ENCODE measurements at places on chromosomes 4 and X.

GRCh38 chr4:180333162-180333561 lies 1910.0 kb upstream of the TENM3 start:
- DNase-seq = no peak

- no peak for DNase-seq
Observed at GRCh38 chr4:25694466-25694865, 38.8 kb downstream of the SLC34A2 start.

GRCh38 chrX:19595043-19595677 lies 79.9 kb upstream of the MAP3K15 start:
- DNase-seq = no peak

DNA sequence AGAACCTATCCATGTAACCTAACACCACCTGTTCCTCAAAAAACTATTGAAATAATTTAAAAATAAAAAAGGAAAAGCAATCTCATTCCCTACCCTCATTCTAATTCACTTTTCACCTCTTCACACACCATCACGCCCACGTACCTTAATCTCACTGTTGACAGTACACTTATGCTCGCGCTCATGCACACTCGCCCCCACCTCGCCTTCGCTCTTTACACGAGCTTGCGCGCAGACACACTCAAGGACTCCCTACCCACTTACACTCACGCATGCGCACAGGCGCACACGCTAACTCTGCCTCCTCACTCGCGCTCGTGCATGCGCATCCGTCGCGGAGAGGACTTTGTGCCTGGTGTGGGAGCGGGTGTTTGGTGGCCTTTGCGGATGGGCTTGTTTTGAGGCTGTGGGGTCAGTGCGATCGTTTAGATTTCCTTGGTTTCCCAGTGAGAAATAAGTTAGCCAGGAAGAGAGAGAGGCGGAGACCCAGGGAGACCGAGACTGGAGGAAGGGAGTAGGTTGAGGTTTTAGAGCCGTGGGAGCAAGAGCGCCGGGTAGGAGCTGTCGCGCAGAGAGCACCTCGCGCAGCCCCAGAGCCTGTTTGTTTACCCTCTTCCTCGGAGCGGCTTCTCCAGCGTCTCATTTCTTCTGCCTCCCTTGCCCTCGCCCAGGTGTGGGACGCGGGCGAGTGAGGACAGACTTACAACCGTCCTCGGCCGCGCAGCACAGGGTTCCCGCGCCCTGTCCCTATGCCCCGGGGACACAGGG lies 8.1 kb upstream of the GSX2 start:
- peak; percentile 71 for DNase-seq

DNA sequence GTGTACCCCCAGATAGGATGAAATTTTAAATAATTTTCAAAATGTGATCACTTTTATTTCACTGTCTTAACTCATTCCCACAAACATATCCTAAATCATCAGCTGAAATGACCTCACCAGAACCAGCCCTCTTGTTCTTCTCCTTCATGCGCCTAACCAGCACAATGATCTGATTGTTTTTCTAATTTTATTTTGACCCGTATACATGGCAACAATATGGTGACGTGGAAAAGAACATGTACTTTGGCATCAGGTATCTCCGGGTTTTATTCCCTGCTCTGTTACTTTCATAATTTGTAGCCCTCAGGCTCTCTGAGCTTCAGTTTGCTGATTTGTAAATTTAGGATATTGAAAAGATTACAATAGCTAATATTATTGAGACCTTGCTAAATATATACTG lies 562.4 kb upstream of the ZFP42 start:
- no peak for DNase-seq

DNA sequence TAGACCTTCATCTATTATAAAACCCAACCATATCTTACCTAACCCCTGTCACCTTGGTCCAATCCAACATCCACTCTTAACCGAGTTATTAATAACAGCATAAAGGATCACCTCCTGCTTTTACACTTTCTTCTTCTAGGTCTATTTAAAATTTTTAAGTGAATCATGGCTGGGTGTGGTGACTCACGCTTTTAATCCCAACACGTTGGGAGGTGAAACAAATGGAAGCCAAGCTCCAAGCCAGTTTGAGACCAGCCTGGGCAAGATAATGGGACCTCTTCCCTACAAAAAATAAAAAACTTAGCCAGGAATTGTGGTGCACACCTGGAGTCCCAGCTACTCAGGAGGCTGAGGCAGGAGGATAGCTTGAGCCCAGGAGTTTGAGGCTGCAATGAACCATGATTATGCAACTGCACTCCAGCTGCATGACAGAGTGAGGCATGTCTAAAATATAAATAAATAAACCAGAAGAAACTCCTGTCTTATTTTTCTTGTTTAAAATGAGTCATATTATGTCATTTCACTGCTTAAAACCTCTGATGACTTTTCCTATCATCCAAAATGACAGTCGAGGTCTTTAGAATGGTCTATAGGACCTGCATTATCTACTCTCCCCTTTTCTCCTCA lies 188.4 kb downstream of the GASK1B start:
- no peak for DNase-seq

GRCh38 chr4:129682586-129682985 lies 586.6 kb downstream of the C4orf33 start:
- no peak for DNase-seq

DNA sequence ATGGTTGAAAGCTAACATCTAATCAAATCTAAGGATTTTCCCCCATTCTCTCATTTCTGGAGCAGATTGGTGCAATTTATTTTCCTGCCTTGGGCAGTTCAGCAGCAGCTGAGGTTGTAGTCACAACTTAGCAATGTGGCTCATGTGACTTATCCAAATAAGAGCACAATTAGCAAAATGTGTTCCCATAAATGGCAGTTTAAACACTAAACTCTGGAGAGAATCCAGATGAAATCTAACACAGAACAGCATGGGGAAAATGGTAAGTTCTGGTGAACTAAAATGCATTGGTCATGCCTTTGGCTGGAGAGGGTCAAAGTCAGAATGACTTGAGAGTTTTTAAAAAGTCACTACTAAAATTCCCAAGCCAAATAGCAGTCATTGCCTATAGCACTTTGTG lies 422.6 kb upstream of the DIPK2B start:
- DNase-seq = no peak

GRCh38 chr4:79833857-79834256 lies 239.2 kb downstream of the ANTXR2 start:
- DNase-seq = no peak

DNA sequence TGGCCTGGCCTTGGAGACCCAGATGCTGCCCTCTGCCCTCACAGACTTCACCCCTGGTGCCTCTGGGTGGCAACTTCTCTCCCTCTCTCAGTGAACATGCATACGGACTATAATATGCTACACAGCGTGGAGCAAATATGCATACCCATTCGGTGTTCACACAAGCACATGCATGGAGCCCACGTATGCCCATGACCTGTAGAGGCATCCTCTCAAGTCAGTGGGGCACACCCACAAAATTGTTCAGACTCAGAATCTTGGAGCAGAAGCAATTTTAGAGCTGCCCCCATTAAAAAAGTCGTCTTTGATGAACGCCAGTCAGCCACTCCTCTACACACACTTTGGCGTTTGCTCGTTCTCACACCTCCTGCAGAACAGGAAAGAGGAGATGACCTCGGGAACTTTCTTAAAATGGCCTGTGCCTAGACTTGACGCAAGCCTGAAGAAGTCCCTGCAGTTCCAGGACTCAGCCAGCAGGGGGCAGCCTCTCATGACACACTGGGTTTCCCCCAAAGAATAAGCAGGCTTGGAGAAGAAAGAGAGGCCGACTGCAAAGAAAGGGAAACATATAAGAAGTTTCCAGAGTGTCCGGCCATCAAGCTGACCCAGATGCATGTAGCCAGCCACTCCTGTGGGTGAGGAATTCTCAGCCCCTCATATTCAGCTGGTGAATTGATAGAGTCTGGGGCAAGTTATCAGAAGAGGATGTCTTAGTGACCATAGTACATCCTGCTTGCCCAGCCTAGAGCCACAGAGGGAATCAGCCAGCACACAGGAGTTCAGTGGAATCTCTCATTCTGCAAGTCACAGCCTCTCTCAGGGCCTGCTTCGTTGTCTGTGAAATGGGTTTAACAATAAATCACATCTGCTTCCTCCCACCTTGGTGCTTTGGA lies 17.3 kb downstream of the APLN start:
- DNase-seq = peak; percentile 55

DNA sequence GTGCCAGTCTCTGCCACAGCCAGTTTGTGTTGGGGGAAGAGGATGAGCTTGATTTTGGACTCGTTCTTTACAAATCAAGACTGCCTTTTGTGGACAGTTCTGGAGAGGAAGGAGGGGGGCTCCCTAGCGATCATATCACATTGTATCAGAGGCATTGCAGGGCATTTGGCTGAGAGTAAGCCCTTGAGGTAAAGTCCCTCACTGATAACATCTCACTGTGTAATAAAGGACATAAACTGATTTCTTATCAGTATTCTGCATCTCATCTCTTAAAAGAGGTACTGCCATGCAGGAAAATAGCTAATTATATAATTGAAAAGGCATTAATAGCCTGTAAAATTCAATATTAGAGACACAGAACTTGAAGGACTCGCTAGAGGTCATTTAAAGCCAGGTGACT lies 6.1 kb upstream of the IGFBP7 start:
- DNase-seq = no peak

DNA sequence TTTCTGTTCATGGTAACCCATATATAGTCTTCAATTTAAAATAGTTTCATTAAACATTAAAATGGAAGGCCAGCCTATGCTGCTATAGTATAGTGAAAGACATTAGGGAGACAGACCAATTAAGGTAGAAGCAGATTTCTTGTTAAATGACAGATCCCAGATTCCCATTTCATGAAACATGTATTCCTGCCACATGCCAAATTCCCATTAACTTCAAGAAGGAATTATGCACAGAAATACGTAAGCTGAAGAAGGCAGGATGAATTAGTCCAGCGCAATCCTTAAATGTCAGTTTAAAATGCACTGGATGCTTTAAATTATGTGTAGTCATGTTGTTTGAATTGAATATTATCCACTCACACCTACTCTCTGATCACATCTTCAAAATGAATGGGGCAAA lies 424.9 kb downstream of the SH2D1A start:
- DNase-seq = no peak

DNA sequence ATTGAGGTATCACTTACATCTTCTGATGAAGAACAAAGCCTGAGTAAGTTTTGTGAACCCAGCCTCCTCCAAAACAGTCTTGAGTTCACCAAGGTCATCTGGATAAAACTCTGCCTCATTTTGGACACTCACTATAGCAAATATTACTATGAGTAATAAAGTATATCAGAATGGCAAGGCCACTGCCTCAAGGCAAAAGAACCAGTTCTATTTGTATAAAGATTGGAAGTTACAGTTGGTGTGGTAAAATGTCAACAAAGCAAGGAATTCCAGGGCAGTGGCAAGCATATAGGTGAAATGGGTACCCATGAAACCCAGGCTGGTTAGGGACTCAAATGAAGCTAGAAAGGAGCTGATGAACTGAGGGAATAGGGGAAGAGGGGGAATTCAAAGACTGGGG lies 2.4 kb upstream of the ARHGEF6 start:
- no peak for DNase-seq

GRCh38 chr4:159747983-159748382 lies 645.1 kb downstream of the RAPGEF2 start:
- no peak for DNase-seq

- no peak for DNase-seq
Observed at GRCh38 chr4:86357608-86358007, 2.2 kb downstream of the MAPK10 start.

- DNase-seq = no peak
Observed at GRCh38 chr4:6420972-6421371, 51.4 kb downstream of the PPP2R2C start.

- DNase-seq = no peak
Observed at GRCh38 chrX:153862369-153863250, 23.4 kb downstream of the L1CAM start.

DNA sequence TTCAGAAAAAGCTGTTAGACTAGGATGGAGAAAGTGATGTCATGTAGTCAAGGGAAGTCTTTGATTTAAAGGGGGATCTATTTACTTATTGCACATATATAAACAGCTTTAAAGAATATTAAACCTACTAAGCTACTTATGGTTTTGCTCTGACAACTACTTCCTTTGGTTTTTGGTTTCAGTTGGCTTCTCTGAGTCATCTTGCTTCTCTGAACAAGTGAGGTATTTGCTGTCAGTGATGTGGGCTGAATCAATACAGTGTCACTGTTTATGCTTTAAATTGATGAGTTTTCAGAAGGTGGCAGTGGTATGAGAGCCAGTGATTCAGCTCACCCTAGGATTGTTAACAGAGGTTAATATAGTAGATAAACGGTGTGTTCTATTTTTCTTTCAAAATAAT lies 75.1 kb downstream of the CEP44 start:
- no peak for DNase-seq

DNA sequence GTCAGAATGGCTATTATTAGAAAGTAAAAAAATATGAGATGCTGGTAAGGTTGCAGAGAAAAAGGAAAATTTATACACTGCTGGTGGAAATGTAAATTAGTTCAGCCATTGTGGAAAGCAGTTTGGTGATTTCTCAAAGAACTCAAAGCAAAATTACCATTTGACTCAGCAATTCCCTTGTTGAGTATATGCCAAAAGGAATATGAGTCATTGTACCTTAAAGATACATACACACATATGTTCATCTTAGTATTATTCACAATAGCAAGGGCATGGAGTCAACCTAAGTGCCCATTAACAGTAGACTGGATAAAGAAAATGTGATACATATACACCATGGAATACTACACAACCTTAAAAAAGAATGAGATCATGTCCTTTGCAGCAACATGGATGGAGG lies 148.2 kb downstream of the COMMD8 start:
- DNase-seq = no peak

GRCh38 chr4:1628892-1629698 lies 55.0 kb downstream of the FAM53A start:
- DNase-seq = peak; percentile 55

DNA sequence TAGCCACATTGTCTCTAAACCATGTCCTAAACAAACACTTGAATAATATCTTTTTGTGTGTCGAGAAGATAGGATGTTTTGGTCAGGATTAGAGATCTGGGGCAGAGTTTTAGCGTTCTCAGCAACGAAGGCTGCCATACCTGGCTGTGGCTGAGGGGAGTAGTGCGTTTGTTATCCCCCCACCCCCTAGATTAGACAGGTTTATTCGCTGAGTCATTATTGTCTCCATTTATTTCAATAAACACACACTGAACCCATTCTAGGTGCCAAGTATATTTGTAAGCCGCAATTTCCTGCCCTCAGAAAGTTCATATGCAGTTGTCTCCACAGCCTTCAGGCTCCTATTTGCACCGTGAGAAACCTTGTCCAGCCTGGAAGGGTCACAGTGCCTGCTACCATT lies 1684.8 kb upstream of the TENM3 start:
- DNase-seq = no peak

DNA sequence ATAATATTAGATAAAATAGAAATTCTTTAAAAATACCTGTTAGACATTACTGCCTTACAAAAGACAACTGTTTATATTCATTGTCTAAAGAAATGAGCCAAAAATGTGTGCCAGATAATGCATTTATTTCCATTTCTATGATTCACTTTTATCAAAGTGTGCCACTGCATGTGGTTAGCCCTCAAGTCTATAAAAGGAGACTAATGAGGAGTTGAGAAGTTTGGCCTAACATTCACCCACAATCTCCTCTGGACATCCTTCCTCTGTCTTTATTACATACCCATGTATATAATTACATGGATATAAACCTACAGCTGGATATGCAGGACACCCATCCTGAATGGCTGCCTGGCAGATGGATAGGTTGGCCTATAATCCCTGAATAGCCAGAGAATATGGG lies 42.6 kb upstream of the PDE5A start:
- DNase-seq = no peak

- DNase-seq = no peak
Observed at GRCh38 chrX:21632027-21632426, 26.1 kb downstream of the KLHL34 start.
